ENCODE measurements at places on chromosomes 4 and X. TPM values are rescaled to one million over a fixed set of nuclear protein-coding genes. Genes with fewer than 3 reads are reported as not detected.

DNA sequence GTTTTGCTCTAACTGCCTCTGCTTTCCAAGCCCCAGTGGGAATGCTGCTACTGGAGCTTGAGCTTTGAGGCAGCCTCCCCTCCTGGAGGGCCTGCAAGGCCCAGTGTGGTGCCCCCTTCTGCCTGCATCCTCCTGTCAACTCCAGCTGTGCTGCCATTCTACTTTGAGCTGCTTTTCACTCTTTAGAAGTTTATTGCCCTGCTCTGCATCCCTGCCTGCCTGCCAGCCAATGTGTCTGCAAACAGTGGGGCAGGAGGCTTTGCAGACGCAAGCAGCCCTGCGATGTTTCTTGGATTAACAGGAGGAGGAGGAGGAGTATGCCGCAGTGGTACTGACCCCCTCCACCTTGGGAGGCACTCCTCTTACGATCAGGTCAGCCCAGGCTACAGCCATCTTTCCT, 16.4 kb downstream of the TMEM31 start:
- peak; percentile 64 for DNase-seq

GRCh38 chrX:46820391-46821100, 16.3 kb upstream of the RP2 start:
- no peak for DNase-seq

The PITX2 gene
- total RNA-seq = 92.3 TPM

- no peak for DNase-seq
These were observed 230.1 kb upstream of the FAT4 start for GRCh38 chr4:125084608-125085007.

GRCh38 chr4:129883996-129884395, 788.0 kb downstream of the C4orf33 start:
- DNase-seq = no peak

GRCh38 chr4:7722766-7723387, 216.8 kb downstream of the AFAP1 start:
- DNase-seq = no peak

DNA sequence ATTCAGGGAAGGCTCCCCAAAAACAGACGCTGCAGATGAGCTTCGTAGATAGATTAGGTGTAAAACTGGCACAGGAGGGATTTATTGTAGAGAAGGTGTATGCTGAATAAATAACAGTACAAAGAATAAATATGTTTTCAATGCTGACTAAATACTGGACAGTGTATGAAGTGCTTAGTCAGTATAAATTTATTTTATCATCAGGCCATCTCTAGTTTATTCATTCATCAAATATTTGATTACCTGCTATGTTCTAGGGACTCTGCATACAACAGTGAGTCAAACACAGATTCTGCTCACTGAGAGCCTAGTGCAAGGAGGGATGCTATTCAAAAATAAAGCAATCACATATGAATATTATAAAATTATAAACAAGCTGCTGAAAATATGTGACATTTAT, 63.6 kb upstream of the TSPAN5 start:
- DNase-seq = no peak

DNA sequence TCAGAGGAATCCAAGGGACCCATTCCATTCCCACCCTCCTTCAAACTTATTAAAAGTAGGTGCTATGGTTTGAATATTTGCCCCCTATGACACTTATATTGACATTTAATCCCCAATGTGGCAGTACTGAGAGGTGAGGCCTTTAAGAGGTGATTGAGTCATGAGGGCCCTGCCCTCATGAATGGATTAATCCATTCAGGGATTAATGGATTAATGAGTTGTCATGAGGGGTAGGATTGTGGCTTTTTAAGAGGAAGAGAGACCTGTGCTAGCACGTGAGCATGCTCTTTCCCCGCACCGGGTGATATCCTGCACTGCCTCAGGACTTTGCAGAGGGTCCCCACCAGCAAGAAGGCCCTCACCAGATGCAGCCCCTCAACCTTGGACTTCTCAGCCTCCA, 50.1 kb downstream of the IRF2 start:
- no peak for DNase-seq

The NKX6-1 gene
- total RNA-seq = not detected

GRCh38 chrX:116246261-116246660, 75.7 kb downstream of the AGTR2 start:
- no peak for DNase-seq

GRCh38 chr4:142155347-142155746, 519.0 kb downstream of the IL15 start:
- no peak for DNase-seq

GRCh38 chrX:134443020-134443419, 16.9 kb upstream of the HPRT1 start:
- DNase-seq = no peak

- no peak for DNase-seq
These were observed 48.8 kb downstream of the MCUB start for GRCh38 chr4:109608879-109609278.

The NR0B1 gene
- 0.52 TPM for total RNA-seq

The DCAF12L2 gene
- 1.6 TPM for total RNA-seq

DNA sequence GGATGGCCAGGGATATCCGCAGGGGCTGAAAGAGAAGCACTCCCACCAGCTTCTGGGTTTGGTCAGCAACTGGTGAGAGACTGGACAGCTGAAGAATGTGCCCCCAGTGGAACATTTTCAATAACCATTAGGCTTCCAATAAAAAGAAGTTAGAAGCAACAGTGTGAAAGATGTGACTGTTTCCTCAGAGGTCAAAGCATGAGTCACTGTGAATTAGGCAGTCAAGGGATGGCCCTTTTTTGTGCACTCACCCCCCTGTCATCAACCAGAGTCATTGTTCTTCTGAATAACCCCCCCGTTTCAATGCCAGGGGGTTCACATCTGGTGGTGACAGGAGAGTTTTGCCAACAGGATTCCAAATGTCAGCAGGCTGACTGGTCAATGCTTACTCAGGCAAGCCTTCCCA, 74.6 kb upstream of the SH3RF1 start:
- no peak for DNase-seq

The FGF13 gene
- total RNA-seq = 81.2 TPM

DNA sequence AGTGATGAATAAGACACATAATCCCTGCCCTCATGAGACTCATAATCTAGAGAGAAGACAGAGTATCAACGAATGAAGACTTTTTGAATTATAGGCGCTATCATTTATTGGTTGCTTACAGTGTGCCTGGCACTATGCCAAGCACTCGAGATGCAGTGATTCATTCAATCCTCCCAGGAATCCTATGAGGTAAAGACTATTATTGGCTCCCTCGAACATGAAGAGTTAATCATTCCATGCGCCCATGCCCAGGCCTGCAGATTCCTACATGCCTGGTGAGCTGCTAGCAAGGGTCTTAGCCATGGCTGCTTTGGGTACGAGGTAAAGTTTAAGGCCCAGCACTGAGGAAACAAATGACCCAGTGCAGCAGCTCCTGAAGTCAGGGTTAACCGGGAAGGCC, 47.0 kb downstream of the TEX13B start:
- no peak for DNase-seq

DNA sequence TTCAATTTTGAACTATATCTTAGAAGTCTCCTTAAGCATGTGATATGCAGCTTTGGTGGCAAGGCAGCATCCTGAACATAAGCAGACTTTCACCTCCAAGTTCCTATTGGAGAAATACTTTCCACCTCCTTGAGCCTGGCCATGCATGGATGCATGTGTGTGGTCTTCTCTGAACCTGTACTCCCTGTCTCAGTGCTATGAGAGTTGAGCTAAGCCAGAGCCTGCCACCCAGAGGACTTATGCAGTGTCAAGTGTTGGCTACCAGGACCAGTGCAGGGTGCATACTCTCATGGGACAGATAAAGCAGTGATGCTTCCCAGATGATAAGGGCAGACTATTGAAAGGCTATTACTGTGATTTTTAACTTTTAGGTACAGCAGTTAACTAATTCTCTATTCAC, 105.6 kb downstream of the TSPAN7 start:
- DNase-seq = no peak

DNA sequence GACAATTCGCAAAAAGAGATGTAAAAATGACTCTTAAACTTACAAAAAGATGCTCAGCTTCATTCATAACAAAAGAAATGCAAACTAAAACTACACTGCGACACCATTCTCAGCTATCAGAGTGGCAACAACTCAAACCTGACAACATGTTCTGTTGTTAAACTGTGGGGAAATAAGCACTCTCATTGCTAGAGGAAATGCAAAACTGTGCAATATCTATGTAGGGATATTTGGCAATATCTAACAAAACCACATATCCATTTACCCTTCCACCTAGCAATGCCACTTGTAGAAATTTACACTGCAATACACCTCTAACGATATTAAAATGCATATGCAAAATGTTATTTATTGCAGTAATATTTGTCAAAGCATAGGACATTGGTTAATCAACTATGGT, 78.3 kb upstream of the EGFL6 start:
- no peak for DNase-seq

DNA sequence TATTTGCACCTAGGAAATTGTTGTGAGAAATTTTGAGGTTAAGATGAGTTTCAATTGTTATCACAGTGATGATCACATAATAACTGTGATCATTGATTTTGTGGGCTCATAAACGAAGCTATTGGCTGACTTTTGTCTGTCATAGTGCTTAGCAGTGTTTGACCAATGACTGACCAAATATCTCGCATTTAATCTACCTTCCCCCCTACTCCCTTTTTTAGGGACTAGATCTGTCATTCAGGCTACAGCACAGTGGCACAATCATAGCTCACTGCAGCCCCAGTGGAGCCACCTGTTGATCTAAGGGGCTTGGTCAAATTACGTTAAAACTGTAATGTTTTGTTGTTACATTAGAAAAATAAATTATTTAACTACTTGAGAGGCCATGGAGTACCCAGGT, 1.5 kb downstream of the FUNDC2 start:
- DNase-seq = no peak

All from H7 (cell line).